ENCODE measurements at places on chromosomes 3 and 15. TPM values are rescaled to one million over a fixed set of nuclear protein-coding genes. Genes with fewer than 3 reads are reported as not detected.

The TMEM207 gene
- polyA plus RNA-seq = not detected

- peak; percentile 27 for DNase-seq
Measured at GRCh38 chr3:4322635-4323034, 19.5 kb downstream of the SETMAR start.

The CAND2 gene
- 1.3 TPM for polyA plus RNA-seq

The ZNF660 gene
- 0.72 TPM for polyA plus RNA-seq

The ANKUB1 gene
- polyA plus RNA-seq = not detected

- DNase-seq = no peak
Measured at GRCh38 chr3:114659109-114660061, 365.6 kb downstream of the TIGIT start.

- no peak for DNase-seq
Measured at GRCh38 chr3:125418306-125418705, 43.2 kb upstream of the ZNF148 start.

- DNase-seq = no peak
Measured at GRCh38 chr3:45109771-45110508, 36.2 kb downstream of the CDCP1 start.

The NRROS gene
- 0.07 TPM for polyA plus RNA-seq

DNA sequence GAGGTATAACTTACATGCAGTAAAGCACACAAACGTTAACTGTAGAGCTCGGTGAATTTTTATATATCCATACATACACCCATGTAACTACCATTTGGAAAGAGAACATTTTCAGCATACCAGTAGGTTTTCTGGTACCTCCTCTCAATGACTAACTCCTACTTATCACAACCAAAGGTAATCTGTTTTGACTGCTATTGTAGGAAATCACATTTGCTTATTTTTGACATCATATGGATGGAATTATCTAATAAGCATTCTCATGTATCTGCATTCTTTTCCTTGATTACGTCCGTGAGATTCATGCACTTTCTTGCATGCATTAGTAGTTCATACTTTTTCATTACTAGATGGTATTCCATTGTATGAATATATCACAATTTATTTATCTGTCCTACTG is 76.8 kb downstream of the CSNK1G1 start:
- DNase-seq = no peak

GRCh38 chr3:49022688-49023171 is 809 bp downstream of the NDUFAF3 start:
- no peak for DNase-seq

DNA sequence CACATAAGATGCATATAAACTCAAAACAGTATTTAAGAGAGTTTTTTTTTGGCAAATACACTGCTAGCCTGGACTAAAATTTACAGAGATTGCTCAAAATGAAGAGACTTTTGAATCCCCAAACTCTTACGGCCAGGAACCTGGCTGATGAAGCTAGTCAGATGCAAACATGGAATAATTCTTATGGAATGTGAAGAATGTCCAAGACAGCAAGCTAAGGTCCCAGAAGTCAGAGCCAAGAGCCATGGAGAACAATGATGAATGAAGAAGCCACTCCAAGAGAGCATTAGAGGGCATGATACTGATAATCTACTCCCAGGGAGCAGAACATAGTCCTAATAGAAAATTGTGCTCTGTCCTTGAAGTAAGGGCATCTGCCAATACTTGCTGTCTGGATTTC is 705.5 kb downstream of the DIPK2A start:
- DNase-seq = no peak

- no peak for DNase-seq
Measured at GRCh38 chr15:98801234-98801561, 152.9 kb downstream of the IGF1R start.

The ROBO2 gene
- 1.6 TPM for polyA plus RNA-seq

DNA sequence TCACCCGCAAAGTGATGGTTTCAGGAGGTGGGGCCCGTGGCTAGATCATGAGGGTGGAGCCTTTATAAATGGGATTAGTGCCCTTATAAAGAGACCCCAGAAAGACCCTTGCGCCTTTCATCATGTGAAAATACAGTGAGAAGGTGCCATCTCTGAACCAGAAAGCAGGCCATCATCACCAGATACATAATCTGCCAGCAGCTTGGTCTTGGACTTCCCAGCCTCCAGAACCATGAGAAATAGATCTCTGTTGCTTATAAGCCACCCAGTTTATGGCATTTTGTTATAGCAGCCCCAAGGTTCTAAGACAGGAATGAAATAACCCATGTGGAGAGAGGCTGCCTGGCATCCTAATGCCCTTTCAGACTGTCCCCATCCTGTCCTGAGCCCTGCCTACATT is 127.8 kb upstream of the SMAD3 start:
- DNase-seq = no peak

DNA sequence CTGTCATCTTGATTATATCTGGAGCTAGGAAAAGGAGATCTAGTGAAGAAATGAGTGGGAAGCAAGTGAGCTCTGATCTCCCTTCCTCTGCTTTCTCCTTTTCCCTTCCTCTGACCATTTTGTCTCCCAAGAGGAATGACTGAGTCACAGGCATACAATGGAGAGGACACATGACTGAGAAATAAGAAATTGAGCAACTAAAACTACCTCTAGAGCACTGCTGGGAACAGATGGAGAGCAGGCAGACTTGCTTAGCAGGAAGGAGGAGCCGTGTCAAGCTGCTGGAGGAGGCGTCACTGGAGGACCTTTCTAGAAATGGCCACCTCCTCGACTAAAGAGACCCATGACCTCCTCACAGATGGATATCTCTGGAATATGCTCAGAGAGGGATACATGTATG is 66.9 kb upstream of the MYO5C start:
- DNase-seq = no peak

The TOP2B gene
- polyA plus RNA-seq = 13.6 TPM

- DNase-seq = peak; percentile 76
Measured at GRCh38 chr3:178352326-178353005, 183.8 kb upstream of the KCNMB2 start.

The CCDC32 gene
- 14.1 TPM for polyA plus RNA-seq

The TMEM158 gene
- 1.6 TPM for polyA plus RNA-seq

The LAMB2 gene
- 1,544 TPM for polyA plus RNA-seq

- no peak for DNase-seq
Measured at GRCh38 chr3:14609506-14609905, 42.1 kb upstream of the CCDC174 start.

The OR5K2 gene
- polyA plus RNA-seq = not detected

DNA sequence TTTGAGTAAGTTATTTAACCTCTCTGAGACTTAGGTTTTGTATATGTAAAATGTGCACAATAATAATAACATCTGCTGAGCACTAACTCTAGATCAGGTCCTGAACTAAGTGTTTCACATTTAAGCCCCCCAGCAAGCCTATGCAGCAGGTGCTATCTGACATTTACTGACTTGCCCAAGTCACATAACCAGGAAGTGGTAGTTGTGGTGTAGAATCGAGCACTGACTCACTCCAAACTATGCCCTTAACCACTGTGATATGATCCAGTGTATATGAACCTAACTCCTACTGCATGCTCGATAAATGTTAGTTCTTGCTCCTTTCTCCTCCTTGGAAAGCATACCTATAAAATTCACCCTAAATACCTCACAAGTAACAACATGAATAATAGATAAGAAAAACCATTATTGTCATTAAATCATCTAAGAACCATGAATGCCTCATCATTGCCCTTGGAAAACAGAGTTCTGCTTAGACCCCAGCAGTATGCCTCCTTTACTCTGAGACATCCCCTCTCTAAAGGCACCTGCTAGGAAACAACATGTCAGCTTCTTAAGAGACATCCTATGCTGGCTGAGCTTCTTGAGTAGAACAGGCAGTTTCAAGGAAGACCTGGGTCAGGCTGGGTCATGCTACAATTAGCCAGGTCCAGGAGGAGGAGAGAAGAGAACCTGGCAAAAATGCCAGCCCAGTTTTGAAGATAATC is 3.0 kb upstream of the SHC4 start:
- no peak for DNase-seq

DNA sequence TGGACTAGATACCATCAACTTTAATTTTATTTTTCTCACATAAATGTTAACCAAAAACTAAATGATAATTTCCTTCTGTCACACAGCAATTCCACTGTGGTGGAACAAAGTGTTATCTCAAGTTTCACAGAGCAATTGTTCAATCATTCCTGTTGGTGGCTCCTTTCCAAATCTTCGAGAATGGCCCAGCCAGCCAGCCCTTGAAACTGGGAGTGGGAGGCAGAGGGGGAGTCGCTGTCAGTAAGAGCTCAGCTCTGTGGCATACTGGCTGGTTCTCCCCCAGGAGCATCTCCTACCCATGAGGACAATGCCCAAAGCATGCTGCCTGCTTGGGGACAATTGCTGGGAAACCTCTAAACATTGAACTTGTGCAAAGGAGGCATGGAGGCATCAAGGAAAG is 47.7 kb downstream of the MECOM start:
- DNase-seq = no peak

DNA sequence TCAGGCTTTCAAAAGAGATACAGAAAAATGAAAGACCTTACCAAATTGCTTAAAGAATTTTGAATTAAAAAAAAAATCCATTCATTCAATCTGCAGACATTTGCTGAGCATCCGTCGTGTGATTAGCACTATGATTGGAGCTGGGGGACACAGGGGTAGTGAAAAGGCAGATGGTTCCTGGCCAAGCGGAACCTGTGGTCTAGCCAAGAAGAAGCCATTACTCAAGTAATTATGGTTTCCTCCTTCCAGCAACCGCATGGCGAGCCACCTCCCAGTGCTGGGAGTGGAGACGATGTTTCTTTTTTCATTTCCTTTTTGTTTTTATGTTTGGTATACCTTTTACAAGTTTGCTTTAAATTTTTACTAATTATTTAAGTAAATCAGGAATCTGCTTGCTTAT is 140.2 kb downstream of the CACNA2D3 start:
- no peak for DNase-seq
